ENCODE measurements at places on chromosomes 3 and 15.

GRCh38 chr3:9248522-9249271, 749 bp downstream of the SRGAP3 start:
- DNase-seq, result no peak

DNA sequence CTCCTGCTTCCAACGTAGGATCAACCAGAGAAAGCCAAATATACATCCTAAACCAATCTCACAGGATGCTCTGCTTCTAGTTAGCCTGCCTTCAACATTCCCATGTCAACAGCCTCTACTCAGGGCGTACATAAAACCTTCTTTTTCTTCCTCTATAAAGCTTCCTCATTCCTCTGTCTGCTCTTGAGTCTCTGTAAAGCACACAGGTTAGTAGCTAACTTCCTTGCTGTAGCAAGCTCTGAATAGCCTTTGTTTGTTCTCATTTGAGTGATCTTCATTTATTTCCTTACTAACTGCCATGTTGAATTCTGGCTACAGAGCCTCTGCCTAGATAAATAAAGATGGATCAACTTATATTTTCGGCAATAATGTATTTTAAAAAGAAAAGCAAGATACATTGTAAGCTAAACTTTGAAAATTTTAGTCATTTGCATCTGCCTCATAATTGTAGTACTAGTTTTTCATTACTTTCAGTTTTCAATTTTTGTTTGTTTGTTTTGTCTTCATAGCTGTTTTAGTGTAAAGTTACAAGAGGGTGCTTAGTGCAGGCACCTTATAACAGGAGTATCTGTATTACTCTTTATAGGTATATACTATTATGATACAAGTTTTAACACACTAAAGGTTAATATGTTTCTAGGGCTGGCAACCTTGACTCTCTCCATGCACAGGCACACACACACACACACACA, 498.2 kb downstream of the PYDC2 start:
- DNase-seq, result no peak

DNA sequence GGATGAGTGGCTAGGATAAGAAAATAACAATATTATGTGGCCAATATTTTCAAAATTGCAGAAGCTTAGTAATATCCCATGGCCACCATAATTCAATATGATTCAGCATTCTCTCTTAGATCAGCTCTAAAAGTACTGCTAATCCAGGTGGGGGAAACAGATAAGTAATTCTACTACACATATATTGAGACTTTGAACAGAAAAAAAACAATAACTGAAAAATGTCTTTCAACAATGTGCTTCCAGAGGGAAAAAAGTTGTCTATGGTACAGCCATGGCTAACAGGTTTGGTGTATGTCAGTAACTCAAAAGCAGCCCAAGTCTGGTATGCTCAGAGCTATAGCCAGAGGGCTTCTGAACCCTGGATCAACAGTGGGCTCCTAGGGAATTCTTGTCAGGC, 42.4 kb upstream of the PPIB start:
- DNase-seq, result no peak

GRCh38 chr15:53072077-53072476, 281.9 kb upstream of the ONECUT1 start:
- DNase-seq, result peak; percentile 40

GRCh38 chr3:88263417-88264100, 113.8 kb downstream of the C3orf38 start:
- DNase-seq, result no peak

GRCh38 chr3:18888370-18888769, 259.9 kb upstream of the KCNH8 start:
- DNase-seq, result no peak

GRCh38 chr3:40096661-40097111, 212.8 kb upstream of the EIF1B start:
- no peak for DNase-seq

GRCh38 chr3:51716805-51717204, 9.9 kb downstream of the GRM2 start:
- no peak for DNase-seq

- no peak for DNase-seq
Measured at GRCh38 chr3:152719264-152719663, 115.7 kb upstream of the P2RY1 start.

DNA sequence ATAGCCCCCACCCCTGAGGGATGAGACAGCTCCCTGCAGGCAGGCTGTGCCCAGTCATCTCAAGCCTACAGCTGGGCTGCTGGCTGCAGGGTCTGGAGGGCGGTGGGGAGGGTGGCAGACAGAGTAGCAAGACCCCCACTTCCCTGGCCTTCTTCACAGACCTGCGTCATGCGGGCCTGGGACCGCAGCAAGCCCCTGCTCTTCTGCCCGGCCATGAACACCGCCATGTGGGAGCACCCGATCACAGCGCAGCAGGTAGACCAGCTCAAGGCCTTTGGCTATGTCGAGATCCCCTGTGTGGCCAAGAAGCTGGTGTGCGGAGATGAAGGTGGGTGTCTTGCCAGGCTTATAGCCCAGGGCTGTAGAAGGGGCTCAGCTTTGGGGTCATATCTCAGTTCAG, 25.0 kb downstream of the PPCDC start:
- DNase-seq, result no peak

DNA sequence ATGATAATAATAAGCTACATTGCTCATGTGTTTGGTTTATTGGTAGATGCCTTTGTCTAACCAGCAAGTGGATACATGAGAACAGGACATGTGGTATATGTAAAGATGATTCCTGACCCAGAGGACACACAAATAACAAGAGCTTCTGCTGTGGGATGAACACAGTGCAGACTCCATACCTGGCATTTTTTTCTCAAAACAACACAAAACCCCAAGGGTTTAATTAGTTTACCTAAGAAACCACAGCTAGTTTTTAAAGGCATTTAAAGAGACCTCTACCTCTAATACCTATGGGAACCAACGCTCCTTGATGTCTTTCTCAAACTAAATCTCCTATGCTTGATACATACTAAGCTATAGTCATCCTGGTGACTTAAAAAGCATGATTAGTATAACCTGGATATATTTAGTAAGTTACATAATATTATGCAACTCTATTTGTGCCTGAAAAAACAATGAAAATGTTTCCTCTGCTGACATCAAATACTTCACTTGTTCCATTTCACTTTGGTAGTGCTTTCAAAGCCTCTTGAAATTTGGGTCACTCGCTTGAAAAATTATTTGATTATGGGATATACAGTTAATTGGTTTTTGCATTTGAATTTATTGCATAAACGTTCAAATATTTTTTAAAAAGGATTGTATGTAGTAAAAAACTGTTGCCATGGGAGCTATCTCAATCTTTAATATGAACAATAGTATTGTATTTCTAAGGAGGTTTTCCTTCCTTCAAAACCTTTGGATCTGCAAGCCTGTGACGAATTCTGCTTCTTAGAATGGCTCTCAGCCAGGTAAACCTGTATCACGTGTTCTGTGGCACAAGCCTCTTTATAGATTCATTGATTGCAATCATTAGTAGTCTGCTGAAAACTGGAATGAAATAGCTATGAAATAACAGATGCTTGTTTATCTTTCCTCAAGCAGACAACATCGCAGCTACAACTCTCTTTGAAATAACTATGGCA, 233.0 kb upstream of the KCNMB2 start:
- no peak for DNase-seq

DNA sequence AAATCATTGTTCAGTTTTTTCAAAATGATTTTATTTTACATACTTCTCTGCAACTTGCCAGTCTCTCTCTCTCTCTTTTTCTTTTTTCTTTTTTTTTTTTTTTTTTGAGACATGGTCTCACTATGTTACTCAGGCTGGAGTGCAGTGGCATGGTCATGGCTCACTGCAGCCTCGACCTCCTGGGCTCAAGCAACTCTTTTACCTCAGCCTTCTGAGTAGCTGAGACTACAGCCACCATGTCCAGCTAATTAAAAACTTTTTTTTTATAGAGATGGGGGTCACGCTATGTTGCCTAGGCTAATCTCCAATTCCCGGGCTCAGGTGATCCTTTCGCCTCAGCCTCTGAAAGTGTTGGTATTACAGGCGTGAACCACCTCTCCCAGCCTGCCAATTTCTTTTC, 12.1 kb upstream of the ARID3B start:
- no peak for DNase-seq

GRCh38 chr3:109597444-109597843, 260.1 kb upstream of the DPPA4 start:
- DNase-seq, result no peak

DNA sequence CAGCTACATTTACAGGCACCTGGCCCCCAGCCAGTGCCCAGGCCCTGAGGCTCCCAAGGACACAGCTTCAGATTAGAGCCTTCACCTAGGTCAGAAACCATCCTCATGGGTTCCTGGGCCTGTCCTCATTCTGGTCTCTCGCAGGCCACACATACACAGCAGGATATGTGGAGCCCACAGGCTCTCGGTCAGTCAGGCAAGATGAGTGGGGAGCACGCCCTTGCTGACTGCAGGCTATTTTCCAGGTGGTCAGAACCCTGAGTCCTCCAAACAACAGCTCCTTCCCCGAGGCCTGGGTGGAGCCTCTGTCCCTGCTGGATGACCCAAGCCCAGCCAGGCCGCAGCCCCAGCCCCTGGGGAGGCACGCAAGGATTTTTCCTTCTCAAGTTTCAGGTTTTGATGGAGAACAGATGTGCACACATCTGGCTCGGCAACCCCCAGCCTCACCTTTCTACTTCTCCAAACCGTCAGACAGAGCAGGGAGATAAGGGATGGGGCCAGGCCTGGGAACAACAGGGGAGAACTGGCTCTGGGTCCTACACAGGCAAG, 1.6 kb downstream of the STRA6 start:
- no peak for DNase-seq

All from HuH-7.5 (cell line).